ENCODE measurements at places on chromosomes 11 and 22. TPM values are rescaled to one million over a fixed set of nuclear protein-coding genes. Genes with fewer than 3 reads are reported as not detected.

Gene C11orf97
- not detected for total RNA-seq

Gene AQP11
- total RNA-seq: 0.95 TPM

Gene GTSE1
- total RNA-seq: 74.4 TPM

Gene SYT8
- not detected for total RNA-seq

Gene RFPL2
- total RNA-seq: 0.09 TPM

Gene RHOD
- not detected for total RNA-seq

Gene SCO2
- 7.9 TPM for total RNA-seq

Gene FGF4
- not detected for total RNA-seq

Gene NRIP3
- 5.3 TPM for total RNA-seq

Gene PRG3
- total RNA-seq: not detected

Gene IL18
- 1.4 TPM for total RNA-seq

Gene UFD1
- total RNA-seq: 100 TPM

Gene FAM111B
- total RNA-seq: 95.6 TPM

Gene PLEKHB1
- 5.2 TPM for total RNA-seq

Gene CAPN5
- 0.80 TPM for total RNA-seq

Gene INS
- not detected for total RNA-seq

Gene PLXNB2
- 10.1 TPM for total RNA-seq

Gene GAB4
- not detected for total RNA-seq

Gene MUC6
- total RNA-seq: not detected

Gene MAPK8IP1
- total RNA-seq: 0.66 TPM

Gene MRGPRX4
- not detected for total RNA-seq

Data from T-helper 2 cell treated with Interferon-gamma antibody and Interleukin-4, amounts not matched to agents 100 ng/mL and 5 ng/mL, for 36 hours (primary cell).